Activated CD4-positive, alpha-beta T cell treated with anti-CD3 and anti-CD28 coated beads for 48 hours (primary cell): ENCODE measurements at places on chromosomes 16 and 17.

- no peak for DNase-seq
Measured at GRCh38 chr17:33227911-33228310, 65.2 kb downstream of the ASIC2 start.

GRCh38 chr17:56000411-56000810 lies 152.9 kb upstream of the ANKFN1 start:
- no peak for DNase-seq

- DNase-seq = no peak
Measured at GRCh38 chr17:44606658-44607057, 49.4 kb downstream of the FZD2 start.

GRCh38 chr17:57868007-57868909 lies 18.4 kb upstream of the MRPS23 start:
- DNase-seq = peak; percentile 48

DNA sequence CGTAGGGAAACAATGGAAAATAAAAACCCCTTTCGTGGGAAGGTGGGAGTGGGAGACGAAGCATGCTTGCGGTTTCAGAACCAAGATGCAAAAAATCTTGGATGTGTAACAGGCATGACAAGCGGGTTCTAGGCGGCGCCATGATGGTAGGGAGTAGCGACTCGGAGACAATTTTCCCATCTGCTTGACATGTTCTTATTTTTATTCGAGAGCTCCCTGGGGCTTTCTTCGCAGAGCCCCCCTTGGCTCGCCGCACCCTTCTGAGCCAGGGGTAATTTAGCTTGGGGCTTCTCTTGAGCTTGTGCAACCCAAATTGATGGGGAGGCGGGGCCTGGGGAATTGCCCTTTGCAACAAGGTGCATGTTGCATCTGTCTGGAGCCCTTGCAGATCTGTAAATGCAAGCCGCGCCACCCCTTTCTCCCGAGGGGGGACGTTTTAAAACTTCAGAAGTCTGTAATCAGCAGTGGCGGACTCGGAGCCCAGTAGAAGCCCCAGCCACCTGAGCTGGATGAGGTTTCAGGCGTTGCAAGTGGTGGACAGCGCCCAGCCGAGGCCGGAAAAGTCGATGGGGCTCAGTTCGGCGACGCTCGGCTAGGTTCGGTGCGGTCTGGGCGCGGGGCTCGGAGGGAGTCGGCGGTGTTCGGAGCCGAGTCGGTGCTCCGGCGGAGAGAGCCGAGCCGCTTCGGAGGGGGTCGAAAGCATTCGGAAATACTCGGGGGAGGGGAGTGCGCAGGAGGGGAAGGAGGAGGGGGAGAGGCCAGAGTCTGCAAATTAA lies 2.9 kb downstream of the GNAO1 start:
- DNase-seq = peak; percentile 86

DNA sequence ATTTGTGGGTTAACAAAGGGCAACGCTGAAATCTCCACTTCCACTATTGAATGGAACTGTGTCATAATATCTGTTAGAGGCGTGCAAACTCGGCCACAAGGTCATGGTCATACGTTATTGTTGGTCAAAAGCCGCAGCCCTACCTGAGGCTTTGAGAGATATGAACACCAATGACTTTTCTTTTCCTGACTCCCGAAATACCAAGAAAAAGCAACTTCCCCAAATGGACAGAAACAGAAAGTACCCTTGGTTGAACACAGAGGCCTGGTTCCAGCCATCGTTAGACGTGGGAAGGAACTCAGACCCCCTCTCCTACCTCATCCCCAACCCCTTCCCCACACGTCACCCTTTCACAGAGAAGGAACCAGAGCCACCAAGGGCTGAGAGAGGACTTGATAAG lies 1.4 kb upstream of the PIK3R5 start:
- DNase-seq = no peak

GRCh38 chr16:86772671-86773353 lies 194.5 kb downstream of the FOXL1 start:
- DNase-seq = no peak

DNA sequence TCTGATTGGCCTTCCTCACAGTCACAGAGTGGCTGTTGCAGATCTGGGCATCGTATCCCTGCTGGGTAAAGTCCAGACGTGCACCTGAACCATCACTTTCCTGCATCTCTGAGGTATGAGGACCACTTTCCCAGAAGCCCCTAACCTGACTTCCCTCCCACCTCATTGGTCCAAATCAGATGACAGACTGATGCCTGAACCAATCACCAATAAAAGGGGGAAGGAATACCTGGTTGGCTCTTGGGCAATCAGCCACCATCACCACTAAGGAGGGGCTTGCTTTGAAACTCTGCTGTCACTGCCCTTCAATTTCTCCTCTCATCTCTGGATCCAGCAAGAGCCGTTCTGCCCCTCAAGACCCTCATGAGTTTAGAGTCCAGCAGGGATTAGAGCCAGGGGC lies 13.6 kb upstream of the WFDC1 start:
- DNase-seq = no peak

DNA sequence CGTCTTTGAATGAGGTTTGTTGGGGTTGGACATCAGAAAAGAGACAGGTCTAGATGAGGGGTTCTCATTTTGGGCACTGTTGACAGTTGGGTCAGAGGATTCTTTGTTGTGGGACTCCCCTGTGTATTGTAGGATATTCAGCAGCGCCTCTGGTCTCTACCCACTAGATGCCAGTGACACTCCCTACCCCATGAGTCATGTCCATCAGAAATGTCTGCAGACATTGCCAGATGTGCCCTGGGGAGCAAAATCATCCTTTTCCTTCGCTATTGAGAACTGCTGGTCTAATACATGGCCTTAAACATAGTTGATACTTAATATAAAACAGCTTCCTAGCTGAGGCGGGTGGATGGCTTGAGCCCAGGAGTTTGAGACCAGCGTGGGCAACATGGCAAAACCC lies 3.1 kb downstream of the ABAT start:
- DNase-seq = no peak

GRCh38 chr16:25823891-25824290 lies 132.1 kb downstream of the HS3ST4 start:
- DNase-seq = no peak

DNA sequence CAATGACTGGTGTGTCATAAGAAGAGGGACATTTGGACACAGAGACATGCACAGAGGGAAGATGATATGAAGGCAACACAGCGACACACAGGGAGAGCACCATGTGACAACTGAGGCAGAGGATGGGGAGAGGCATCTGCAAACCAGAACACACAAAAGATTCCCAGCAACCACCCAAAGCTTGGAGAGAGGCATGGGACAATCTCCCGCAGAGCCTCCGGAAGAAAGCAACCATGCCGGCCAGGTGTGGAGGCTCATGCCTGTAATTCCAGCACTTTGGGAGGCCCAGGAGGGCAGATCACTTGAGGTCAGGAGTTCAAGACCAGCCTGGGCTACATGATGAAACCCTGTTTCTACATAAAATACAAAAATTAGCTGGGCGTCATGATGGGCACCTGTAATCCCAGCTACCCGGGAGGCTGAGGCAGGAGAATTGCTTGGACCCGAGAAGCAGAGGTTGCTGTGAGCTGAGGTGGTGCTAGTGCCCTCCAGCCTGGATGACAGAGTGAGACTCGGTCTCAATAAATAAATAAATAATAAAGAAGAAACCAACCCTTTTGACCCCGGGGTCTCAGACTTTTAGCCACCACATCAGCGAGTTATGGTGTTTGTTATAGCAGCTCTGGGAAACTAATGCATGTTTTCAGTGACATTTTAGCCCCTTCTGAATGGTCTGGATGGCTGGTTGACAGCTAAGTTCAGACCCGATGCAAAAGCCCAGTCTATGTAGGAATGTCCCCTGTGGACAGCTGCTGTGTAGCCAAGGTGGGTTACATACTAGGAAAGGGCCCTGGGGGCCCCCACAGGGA lies 13.8 kb upstream of the PLCG2 start:
- DNase-seq = no peak

GRCh38 chr17:18161207-18162145 lies 22.2 kb upstream of the ALKBH5 start:
- DNase-seq = no peak

DNA sequence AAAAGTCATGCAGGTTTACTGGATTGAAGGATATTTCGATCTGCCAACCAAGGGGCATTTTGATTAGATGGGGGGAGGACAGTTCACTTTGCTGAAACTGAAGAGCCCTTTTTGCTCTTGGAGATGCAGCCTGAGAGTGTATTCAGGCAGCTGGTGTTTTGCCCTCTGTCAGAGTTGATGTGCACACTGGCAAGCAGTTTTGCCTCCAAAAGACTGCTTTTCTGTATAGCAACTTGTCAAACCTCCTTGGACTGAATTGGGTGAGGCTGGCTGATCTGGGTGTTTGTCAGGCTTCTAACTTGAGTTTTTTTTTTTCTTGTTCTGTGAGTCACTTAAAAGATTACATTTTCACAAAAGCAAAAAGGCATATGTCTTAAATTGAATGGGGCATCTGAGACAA lies 22.6 kb upstream of the ANKFN1 start:
- no peak for DNase-seq

- no peak for DNase-seq
Measured at GRCh38 chr17:54985476-54985875, 16.9 kb downstream of the STXBP4 start.

GRCh38 chr16:10370096-10370726 lies 15.7 kb upstream of the ATF7IP2 start:
- DNase-seq = no peak

DNA sequence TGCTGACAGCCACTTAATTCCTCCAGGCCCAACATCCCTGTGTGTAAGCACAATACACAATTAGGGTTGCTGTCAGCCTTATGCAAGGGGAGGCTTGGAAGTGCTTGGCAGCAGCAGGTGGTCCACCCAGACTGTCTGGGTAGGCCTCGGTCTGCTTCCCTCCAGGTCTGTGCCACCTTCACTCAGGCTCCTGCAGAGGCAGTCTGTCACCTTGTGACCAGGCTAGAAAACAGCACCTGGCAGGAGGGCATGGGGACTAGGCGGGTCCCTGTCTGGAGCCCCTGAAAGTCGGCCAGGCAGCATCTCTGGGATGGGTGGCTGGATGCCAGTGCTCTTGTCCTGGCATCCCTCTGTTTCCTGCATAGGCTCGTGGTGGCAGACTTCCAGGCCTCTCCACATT lies 578.1 kb downstream of the KCNJ18 start:
- DNase-seq = no peak

- DNase-seq = no peak
Measured at GRCh38 chr17:27558842-27559505, 72.0 kb upstream of the LGALS9 start.

GRCh38 chr16:56345406-56346050 lies 79.8 kb downstream of the AMFR start:
- no peak for DNase-seq

- no peak for DNase-seq
Measured at GRCh38 chr17:44794851-44795413, 35.2 kb downstream of the GJC1 start.

GRCh38 chr17:78272914-78273258 lies 41.5 kb downstream of the TMEM235 start:
- no peak for DNase-seq

- DNase-seq = peak; percentile 53
Measured at GRCh38 chr17:27481327-27481726, 25.1 kb downstream of the KSR1 start.

- no peak for DNase-seq
Measured at GRCh38 chr17:80364091-80364691, 50.8 kb upstream of the ENDOV start.
